ENCODE measurements at places on chromosomes 4 and X.

DNA sequence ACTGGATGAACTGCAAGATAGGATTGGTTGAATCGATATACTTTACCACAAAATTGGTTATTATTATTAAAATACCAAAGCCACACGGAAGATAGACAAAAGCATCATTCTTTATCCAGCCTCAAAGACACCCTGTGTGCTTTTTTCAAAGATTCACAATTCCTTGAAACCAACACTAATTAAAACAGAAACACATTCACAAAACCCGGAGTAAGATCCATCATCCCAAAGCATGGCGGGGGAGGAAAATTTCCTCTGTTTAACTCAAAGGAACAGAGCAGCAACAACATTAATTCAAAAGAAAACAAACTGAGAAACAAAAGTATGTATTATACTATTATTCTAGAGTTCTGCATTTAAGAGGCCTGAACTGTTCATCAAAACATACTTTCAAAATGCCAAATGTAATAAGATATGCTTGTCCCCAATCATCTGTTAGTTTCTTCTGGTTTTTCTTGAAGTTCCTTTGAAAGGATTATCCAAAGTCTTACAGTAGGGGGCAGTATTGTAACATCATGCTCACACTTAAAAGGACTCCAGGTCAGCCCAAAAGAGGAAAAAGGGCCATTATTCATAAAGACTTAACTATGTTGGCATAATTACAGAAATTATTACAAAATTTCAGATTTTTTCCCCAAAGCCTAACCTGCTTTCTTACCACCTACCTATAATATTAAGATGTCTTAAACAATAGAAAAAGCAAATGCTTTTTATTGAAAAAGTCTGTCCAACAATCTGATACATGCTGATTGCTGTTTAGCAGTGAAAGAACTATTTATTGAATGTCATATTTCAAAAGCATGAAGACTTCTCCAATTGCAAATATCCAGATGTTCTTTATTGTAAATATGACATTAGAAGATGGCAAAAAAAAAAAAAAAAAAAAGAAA is 168.7 kb downstream of the SCFD2 start:
- DNase-seq = no peak

DNA sequence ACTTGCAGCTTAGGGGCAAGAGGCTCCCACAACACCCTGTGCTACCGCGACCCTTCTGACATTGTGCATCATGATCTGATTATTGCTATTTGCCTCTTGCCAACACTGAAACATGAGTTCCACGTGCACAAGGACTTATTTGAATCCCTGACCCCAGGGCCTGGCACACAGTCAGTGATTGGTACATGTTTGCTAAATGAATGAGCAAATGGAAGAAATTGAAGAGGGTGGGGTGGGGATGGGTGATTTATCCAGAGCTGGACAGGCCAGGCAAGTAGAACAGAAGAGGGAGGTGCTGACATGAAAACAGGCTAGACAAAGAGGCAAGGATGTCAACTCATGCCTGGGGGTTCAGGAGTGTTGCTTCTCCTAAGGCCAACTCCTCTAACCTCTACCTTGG is 24.9 kb upstream of the RPL39 start:
- DNase-seq = no peak

DNA sequence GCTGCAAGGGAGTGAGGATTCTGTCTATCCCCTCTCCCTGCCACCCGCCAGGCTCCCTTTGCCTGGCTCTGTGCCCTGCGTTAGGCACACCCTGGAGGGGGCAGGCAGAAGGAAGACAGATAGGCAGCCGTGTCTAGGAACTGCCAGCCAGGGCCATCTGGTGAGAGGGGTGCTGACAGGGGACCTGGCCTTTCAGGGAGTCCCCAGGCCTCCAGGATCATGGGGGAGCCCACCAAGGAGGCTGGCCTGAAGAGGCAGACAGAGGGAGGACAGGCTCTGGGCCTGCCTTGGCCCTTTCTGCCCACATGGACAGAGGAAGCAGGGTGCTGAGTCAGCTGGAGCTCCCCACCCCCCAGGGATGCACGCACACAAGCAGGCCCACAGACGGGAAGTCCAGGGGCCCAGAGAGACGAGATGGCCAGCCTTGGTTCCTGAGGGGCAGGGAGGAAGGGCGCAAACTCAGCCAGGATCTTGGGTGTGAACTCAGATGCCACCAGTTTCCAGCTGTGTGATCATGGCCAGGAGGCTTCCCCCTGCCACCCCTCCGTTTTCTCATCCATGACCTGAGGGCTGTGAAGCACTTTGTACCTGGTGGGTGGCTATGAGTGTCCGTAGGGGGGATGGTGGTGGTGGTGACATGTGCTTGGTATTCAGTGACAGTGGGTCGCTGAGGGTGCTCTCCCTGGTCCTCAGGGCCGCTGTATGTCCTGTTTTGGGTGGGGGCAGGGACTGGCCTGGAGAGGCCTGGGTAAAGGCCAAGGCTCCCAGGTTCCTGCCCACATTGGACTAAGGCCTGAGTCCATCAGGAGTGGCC is 1.8 kb downstream of the SH3BP2 start:
- DNase-seq = no peak

GRCh38 chr4:42789041-42789567 is 103.4 kb upstream of the GRXCR1 start:
- no peak for DNase-seq

DNA sequence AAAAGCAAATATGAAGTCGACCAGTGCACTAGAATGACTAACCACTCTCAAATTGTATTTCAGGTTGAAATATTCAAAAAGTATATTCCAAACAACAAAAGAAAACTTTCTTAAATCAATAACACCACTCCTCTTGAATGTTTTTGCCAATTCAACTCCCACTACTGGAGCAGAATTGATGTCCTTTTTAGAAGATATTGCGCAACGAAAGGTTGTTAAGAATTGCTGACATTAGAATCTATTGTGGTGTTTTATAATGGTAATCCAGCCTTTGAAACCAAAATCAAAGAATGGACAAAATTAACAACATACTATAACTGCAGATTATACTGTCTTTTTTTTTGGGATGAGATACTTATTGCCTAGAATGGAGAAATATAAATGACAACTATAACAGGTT is 331.3 kb downstream of the GRXCR1 start:
- no peak for DNase-seq

DNA sequence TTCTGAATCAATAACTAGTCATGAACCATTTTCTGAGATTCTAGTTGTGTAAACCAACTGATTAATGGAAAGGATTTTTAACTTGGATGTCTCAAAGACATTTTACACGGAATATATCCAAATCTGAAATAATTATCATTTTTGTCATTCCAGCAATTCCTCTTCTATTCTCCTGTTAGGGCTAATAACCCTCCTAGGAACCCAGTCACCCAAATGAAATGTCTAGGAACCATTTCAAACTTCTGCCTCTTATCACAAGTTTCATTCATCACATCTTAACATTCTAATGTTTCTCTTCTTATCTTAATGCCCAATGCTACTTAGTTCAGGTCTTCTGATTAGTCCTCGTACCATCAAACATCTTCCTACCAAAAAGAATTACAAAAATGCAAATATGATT is 639.8 kb downstream of the DMD start:
- DNase-seq = no peak

DNA sequence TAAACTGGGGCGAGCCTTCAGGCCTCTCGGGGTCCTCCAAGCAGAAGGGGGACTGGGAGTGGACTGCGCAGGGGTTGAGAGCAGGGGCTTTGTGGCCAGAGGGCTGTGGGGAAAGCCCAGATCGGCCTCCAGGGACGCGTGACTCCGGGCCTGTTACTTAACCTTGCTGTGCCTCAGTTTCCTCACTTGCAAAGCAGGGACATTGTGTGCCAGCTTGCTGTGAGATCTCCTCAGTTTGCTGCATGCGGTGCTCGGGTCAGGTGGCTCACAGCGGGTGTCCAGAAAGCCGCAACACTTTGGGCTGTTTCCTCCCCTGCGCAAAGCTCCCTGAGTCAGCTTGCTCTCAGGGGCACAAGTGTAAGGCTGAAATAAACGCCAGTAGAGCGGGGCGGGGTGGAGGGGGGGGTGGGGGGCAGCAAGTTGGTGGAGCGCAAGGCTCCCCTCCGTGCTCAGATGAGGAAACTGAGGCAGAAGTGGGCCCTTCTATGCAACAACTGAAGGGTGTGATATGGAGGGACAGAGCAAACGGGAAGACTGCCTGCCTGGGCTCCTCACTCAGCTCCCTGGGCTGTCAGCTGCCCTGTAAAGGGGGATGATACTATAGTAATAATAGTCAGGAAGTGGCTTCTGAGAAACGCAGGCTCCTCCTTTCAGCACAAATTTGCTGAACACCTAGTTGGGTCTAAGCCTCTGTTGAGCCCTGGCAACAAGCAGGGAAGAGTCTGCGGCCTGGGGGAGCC is 101.0 kb downstream of the HMX1 start:
- DNase-seq = no peak
